ENCODE measurements at places on chromosomes 11 and 22. TPM values are rescaled to one million over a fixed set of nuclear protein-coding genes. Genes with fewer than 3 reads are reported as not detected.

- H3K4me1 ChIP-seq, result no peaks in the 10 kb centered on the region
- no peak for DNase-seq
- H3K4me3 ChIP-seq, result no peak overlapping the region
- no peaks in the 10 kb centered on the region for H3K36me3 ChIP-seq
These were observed 151.7 kb downstream of the NELL1 start for GRCh38 chr11:20821046-20821445.

The MUC2 gene
- total RNA-seq, result 0.04 TPM

GRCh38 chr11:50182486-50182885 lies 149.8 kb downstream of the OR4C45 start:
- H3K4me3 ChIP-seq, result no peak overlapping the region
- peaks cover 6% of the 10 kb centered on the region for H3K4me1 ChIP-seq
- peaks cover 13% of the 10 kb centered on the region for H3K27me3 ChIP-seq
- no peaks in the 10 kb centered on the region for H3K36me3 ChIP-seq

The ANO9 gene
- total RNA-seq, result 27.6 TPM

DNA sequence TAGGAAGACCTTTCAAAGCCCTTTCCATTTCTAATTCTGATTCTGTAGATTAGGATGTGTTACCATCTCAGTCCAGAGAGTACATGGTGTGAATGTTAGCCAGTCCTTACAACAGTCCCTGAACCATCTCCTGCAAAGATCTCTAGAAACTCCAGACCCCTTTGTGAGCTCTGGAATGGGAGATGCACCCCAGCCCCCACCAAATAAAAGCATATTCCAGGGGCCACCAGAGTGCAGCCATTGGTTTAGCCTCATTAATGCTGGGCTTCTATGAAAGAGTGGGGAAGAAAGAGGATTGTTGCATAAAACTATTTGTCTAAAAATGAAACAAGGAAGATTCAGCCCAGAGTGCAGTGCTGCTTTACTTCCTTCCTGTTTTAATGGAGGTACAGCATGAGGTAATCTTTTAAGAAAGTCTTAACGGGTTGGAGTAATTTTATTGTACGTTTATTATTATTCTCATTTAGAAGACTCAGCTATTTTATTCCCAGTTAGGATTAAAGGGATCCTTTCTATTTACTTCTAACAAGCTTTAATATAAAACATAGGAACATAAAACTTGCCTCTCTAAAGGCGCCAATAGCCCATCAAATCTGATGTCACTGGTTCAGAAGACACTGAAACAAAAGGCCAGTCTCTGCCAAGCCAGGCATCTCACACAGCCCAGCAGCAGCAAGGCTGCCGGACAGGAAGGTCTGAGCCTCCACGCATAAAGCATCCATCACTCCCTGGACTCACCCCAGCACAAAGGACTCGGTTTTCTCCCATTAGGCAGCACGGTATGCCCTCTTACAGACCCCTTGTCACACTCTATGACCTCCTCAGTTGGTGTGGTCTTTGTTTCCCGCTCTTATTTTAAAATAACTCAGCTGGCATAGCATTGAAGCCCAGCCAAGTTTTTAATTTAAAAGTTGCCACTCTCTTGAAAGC lies 203.9 kb upstream of the BLID start:
- no peaks in the 10 kb centered on the region for H3K36me3 ChIP-seq
- DNase-seq, result no peak
- no peaks in the 10 kb centered on the region for H3K4me1 ChIP-seq
- no peak overlapping the region for H3K27ac ChIP-seq

The OR2AG2 gene
- 0.25 TPM for total RNA-seq

The KCNE3 gene
- total RNA-seq, result 0.28 TPM

The PRSS23 gene
- 221 TPM for total RNA-seq

The KIAA1671 gene
- total RNA-seq, result 47.7 TPM

The PSMA1 gene
- total RNA-seq, result 143 TPM
